Epithelial cell of proximal tubule (primary cell): ENCODE measurements at places on chromosomes 3 and 15.

DNA sequence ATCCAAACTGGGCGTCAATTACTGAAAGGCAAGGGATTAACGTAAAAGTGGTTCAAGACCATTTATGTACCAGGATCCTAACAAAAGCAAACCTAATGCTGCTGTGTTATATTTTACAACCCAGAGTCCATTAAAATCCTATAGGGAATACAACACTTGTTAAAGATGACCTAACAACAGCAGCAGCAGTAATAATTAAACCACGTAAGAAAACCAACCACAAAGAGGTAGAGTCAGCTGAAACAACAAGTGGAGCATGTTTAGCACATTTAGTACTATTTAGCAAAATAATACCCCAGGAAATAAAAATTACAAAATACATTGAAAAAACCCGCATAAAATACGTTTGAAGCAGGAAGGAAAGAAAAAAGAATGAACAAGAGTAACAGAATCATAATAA, 82.1 kb upstream of the AGBL1 start:
- no peak for DNase-seq

DNA sequence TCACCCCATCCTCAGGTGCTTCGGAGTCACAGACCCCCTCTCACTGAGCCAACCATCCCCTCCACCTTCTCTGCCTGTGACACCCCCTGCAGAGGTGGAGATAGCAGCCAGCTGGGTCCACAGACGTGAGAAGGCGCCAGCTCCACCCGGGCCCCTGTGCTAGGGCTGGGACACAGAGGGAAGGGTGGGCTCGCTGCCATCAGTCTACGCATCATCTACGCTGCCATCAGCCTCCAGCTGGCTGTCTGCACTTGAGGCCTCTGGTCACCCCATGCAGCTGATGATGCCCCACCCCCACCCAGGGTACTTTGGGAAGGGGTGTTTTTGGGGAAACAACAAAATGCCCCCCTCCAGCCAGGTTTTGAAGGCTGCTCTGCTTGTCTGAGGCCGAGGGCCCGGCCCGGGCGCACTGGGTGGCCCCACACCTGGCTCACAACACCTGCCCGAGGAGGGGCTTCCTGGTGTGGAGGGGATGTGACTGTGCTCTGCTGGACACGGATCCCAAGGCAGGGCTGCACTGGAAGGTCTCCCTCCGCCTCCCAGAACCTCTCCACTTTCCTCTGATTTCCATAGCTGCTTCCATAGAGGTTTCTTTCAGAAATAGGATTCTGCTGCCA, 163.4 kb upstream of the IQSEC1 start:
- DNase-seq: no peak

DNA sequence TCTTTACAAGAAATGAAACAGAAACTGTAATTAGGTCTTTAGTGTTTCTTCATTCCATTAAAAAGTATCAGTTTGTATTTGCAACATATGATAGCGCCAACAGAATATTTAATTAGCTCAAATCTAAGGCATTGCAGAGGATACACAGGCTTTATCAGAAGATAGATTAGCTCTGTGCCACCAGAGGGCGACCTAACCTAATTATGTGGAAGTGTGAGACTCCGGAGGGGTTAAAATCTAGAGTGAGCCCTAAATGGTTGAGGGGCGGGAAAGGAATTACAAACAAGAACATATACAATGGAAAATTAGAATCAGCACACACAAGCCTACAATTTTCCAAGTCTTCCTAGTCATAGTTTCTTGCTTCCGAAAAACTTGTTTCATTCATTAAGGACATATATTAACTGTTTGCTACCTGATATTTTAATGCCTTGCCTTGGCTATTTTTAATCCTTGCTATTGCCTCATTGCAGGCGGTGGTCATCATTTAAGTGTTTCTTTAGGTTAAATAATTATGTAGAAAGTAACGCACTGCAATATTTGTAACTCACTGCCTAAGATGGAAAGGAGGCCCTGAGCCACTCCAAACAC, 18.0 kb upstream of the RYR3 start:
- DNase-seq: no peak

DNA sequence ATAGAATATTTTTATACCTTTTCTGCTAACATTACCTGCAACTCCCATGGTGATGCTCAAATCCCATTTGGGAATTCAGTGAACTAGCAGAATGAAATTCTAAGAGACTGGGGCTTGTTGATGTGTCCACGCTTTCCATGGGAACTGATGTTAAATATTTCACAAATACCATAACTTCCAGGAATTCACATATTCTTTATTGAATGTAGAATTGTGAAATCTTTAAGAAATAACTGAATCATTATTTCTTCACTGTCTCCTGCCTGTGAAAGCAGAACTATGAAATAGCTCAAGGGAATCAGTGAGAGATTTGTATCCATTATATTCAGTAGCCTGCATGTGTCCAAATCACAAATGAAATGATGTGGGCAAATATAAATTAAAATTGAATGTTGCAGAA, 130.8 kb downstream of the SERPINI1 start:
- DNase-seq: no peak

GRCh38 chr15:23646165-23647000, 1.3 kb downstream of the MAGEL2 start:
- no peak for DNase-seq

- no peak for DNase-seq
Measured at GRCh38 chr15:48352474-48353072, 21.3 kb downstream of the DUT start.

- no peak for DNase-seq
Measured at GRCh38 chr3:56339671-56340070, 128.6 kb downstream of the ERC2 start.

GRCh38 chr15:51731549-51732267, 5.7 kb downstream of the LYSMD2 start:
- no peak for DNase-seq

DNA sequence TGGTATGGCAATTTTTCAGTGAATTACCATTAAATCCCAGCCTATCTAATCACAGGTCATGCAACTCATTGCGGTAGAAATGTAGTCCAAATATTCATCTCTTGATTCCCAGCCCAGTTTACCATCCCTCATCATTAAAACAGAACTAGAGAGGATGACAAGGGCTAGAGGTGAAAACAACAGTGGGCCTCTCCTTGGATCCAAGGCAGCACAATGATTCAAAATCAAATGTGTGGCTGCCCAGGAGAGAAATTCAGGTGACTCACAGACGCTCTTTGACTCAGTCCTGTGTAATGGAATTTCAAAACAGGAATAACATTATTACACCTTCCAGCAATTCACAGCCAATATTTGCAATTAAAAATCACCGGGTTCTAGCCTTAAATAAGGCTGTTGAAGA, 246.5 kb downstream of the TBL1XR1 start:
- DNase-seq: peak; percentile 76

- no peak for DNase-seq
Measured at GRCh38 chr3:153137626-153138025, 24.4 kb upstream of the RAP2B start.

GRCh38 chr3:188212308-188212969, 58.5 kb downstream of the LPP start:
- DNase-seq: peak; percentile 98

- no peak for DNase-seq
Measured at GRCh38 chr3:55066551-55067047, 138.7 kb upstream of the LRTM1 start.

GRCh38 chr3:23258110-23258509, 55.0 kb downstream of the UBE2E2 start:
- no peak for DNase-seq

- no peak for DNase-seq
Measured at GRCh38 chr15:94493176-94493575, 261.8 kb downstream of the MCTP2 start.

- DNase-seq: no peak
Measured at GRCh38 chr3:175212896-175213295, 353.8 kb downstream of the NAALADL2 start.

DNA sequence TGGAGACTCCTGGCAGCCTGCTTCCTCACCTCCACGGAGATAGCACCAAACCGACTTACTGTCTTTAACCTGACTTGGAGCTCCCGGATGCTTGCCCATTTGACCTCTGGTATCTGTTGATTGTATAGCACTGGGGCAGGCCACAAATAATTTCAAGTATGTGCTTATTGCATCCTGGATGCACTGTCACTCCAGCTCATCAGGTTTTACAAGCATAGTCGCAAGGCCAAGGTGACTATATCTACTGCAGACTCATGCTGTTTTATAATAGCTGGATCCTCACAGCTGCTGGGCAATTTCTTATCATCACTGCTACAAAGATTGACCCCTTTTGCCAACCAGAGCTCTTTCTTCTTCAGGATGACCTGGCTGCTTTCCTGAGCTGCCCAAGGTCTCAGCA, 45.6 kb downstream of the PEX5L start:
- DNase-seq: no peak

GRCh38 chr3:195129072-195129643, 141.8 kb downstream of the XXYLT1 start:
- DNase-seq: no peak

GRCh38 chr3:9715764-9716437, 12.3 kb downstream of the CPNE9 start:
- DNase-seq: peak; percentile 59

- DNase-seq: no peak
Measured at GRCh38 chr15:59711451-59712243, 22.5 kb upstream of the BNIP2 start.

GRCh38 chr15:49927189-49927861, 191.7 kb downstream of the ATP8B4 start:
- no peak for DNase-seq

DNA sequence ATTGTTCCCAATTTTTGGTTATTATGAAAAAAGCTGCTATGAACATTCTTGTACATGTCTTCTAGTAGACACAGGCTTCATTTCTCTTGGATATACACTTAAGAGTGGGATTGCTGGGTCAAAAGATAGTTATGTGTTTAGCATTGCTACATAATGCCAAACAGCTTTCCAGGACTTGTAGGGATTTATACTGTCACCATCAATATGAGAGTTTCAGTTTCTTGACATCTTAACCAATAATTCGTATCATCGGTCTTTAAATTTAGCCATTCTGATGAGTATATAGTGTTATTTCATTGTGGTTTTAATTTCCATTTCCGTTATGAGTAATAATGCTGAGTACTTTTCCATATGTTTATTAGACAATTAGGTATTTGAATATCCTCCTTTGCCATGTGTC, 190.3 kb upstream of the PFN2 start:
- DNase-seq: no peak

DNA sequence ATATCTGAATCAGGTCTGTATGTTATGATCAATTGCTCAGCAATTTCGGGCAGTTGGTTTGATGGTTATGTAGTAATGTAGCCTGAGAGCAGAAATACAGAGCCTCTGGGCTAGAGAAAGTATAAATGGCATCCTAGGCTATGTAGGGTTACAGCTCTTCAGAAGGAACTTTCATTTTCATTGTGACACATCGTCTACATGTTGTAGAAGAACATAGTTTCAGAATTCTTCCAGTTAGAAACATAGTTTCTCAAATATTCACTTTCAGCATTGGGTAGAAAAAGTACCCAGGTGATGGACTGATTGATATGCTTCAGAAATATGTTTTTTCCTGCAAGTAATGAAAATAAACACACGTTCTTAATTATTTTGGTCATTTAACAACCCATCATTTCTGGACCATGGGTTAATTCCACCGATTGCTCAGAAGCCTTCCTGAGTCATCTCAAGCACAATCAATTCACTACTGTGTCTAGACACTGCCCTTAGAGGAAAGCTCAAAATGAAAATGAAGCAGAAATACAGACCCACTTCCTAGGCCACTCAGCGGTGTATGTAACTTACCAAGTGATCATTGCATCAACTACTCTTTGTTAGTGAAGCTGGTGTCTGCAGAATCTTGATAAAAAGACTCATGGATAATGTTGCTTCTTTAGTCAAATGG, 88.8 kb upstream of the TSEN2 start:
- no peak for DNase-seq

DNA sequence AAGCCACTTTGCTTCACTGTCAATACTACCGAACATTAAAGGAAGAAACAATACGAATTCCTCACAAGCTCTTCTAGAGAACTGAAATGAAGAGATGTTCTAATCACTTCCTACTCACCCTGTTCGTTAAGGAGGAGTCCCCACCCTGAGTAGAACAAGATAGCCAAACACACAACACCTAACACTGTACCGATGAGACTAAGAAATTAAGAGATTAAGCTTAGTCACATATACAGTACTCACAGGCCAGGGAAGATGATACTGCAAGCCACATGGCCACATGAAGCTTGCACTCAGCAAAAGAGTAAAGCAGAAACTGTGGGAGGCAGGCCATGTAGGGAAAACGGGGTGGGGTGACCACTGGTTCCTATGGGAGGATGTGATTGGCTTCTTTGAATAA, 48.0 kb downstream of the CGGBP1 start:
- no peak for DNase-seq

GRCh38 chr3:35737934-35738706, 98.8 kb downstream of the ARPP21 start:
- DNase-seq: no peak

DNA sequence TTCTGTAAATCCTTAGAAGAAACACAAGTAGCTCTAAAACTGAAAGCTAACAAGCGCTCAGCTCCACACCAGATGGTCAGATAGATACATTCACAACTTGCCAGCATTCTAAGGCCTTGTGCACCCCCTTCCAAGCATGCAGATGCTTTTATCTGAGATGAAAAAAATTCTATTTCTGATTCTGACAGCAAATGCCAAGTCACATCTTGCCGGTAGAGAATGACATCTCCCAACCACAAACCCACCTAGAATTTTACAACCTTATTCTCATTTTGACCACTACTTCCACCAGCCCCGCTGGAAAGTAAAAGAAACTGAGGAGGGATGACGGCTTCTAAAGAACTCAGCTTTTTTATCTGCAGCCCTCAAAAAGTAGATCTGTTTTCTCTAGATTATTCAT, 57.7 kb downstream of the SUMF1 start:
- no peak for DNase-seq

DNA sequence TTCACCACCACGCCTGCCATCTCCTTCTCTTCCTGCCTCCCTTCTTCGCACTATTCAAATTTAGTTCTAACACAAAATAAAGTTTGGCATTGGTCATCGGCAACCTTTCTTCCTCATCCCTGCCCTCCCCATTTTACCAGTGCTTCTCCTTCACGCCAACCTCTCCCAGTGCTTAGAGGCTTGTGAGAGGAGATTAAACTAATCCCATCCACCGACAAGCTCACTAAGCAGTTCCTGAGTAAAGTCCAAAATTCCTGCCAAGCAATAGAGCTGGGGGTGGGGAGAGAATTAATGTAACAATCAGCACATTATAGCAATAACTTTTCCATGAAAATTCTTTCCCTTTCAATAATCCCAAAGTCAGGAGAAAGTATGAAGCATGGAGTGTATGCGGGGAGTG, 157.4 kb upstream of the GMNC start:
- no peak for DNase-seq

DNA sequence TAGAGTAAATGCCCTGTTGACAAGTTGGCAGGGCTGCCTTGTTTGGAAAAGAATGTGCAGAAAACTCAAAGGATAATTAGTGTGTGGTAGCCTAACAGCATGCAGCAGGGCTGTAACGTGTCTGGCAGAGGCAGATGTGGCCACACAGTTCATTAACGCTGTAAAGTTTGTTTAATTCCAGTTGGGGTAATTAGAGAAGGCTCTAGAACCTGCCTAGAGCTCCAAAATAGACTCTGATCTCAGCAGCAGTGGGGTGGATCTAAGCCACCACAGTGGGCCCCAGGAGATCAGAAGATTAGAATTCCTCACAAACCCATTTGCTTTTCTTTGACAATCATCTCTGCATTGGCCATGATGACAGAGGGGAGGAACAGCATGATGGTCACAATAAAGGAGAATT, 65.1 kb upstream of the LEKR1 start:
- no peak for DNase-seq

- no peak for DNase-seq
Measured at GRCh38 chr15:69553686-69554085, 101.1 kb downstream of the RPLP1 start.
